ENCODE measurements at places on chromosomes 3 and 15. TPM values are rescaled to one million over a fixed set of nuclear protein-coding genes. Genes with fewer than 3 reads are reported as not detected.

VEPH1 gene
- 1.3 TPM for polyA plus RNA-seq

ANKUB1 gene
- not detected for polyA plus RNA-seq

GOLGA6L1 gene
- not detected for polyA plus RNA-seq

PPP1R14D gene
- not detected for polyA plus RNA-seq

FES gene
- 25.6 TPM for polyA plus RNA-seq

KPNA1 gene
- polyA plus RNA-seq: 10.7 TPM

FEZF2 gene
- 0.29 TPM for polyA plus RNA-seq

TUSC2 gene
- 21.0 TPM for polyA plus RNA-seq

XCR1 gene
- 1.2 TPM for polyA plus RNA-seq

FRMD4B gene
- 17.6 TPM for polyA plus RNA-seq

NEO1 gene
- 54.7 TPM for polyA plus RNA-seq

ACTRT3 gene
- polyA plus RNA-seq: 2.0 TPM

EPHB1 gene
- polyA plus RNA-seq: 0.25 TPM

CYP1A1 gene
- not detected for polyA plus RNA-seq

DAZL gene
- polyA plus RNA-seq: not detected

DGKG gene
- 1.0 TPM for polyA plus RNA-seq

CRELD1 gene
- polyA plus RNA-seq: 31.8 TPM

NME9 gene
- 0.23 TPM for polyA plus RNA-seq

CDHR4 gene
- polyA plus RNA-seq: 0.16 TPM

CPEB1 gene
- 5.4 TPM for polyA plus RNA-seq

OSTN gene
- 0.02 TPM for polyA plus RNA-seq

COL8A1 gene
- 27.3 TPM for polyA plus RNA-seq

POLQ gene
- polyA plus RNA-seq: 0.08 TPM

SMCO1 gene
- not detected for polyA plus RNA-seq

LSAMP gene
- polyA plus RNA-seq: 13.0 TPM

BSN gene
- 0.13 TPM for polyA plus RNA-seq

PAQR5 gene
- 0.48 TPM for polyA plus RNA-seq

KIF15 gene
- 0.31 TPM for polyA plus RNA-seq

CTDSPL gene
- polyA plus RNA-seq: 36.4 TPM

TRIM42 gene
- polyA plus RNA-seq: not detected

CYP1A2 gene
- polyA plus RNA-seq: not detected

PLA1A gene
- 3.9 TPM for polyA plus RNA-seq

NUDT16 gene
- polyA plus RNA-seq: 36.1 TPM

ZPLD1 gene
- polyA plus RNA-seq: 0.20 TPM

C3orf85 gene
- polyA plus RNA-seq: not detected

RAB43 gene
- polyA plus RNA-seq: 22.3 TPM

SERINC4 gene
- not detected for polyA plus RNA-seq

OXTR gene
- polyA plus RNA-seq: 5.0 TPM

CKMT1A gene
- 0.13 TPM for polyA plus RNA-seq

GPR62 gene
- polyA plus RNA-seq: 0.15 TPM

GRIP2 gene
- 1.6 TPM for polyA plus RNA-seq

ATP13A4 gene
- 0.27 TPM for polyA plus RNA-seq

CLDN18 gene
- not detected for polyA plus RNA-seq

Data from ovary (tissue), 10 donors.